Body of pancreas (tissue), 4 donors: ENCODE measurements at places on chromosomes 5 and 9. TPM values are rescaled to one million over a fixed set of nuclear protein-coding genes. Genes with fewer than 3 reads are reported as not detected.

DNA sequence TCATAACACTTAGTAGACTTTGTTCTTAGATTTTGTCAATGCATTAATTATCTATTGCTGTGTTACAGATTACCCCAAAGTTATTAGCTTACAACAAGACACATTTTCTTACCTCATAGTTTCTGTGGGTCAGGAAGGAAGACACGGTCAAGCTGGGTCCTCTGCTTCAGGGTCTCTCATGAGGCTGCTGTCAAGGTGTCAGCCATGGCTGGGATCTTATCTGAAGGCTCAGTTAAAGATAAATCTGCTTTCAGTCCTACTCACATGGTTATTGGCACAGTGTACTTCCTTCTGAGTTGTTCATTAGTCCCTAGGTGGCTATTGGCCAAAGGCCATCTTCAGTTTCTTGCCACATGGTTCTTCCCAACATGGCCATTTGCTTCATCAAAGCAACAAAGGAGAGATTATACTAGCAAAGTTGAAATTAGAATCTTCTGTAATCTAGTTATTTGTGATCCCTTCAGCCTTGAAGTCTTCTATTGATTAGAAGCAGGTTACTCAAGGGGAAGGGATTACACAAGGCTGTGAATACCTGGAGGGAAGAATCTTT lies 25.2 kb downstream of the TDRD7 start:
- DNase-seq = no peak

DNA sequence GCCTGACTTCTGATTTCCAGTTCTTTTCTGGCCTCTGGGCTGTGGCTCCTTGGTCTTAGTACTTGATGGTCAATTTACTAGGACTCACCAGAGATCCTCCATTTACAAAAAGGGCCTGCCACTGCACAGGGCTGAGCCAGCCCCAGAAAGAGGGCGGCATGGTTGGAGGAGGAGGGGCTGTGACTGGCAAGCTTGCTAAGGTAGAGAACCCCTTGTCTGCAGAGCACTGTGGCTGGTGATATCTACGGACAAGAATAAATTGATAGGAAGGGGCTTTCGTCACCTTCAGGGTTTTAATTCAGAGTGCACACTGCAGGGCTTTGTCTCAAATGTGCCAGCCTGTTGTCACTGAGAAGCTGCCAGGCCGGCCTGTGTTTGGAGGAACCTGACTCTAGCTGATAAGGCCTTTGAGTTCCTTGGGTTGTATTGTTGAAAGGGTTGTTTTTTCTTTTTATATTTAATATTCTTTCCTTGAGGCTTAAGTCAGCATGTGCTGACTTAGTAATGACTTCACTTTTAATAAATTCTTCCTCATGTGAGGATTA lies 15.1 kb downstream of the SLC22A5 start:
- no peak for DNase-seq

DNA sequence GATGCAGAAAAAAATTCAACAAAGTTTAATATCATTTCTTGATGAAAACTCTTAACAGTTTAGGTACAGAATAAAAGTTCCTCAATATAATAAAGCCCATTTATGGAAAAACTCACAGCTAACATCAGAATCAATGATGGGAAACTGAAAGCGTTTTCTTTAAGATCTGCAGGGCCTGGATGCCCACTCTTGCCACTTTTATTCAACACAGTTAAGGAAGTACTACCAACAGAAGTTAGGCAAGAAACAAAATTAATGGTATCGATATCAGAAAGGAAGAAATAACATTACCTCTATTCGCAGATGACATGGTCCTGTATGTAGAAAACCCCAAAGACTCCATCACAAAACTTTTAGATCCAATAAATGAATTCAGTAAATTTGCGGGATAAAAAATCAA lies 542.4 kb upstream of the RGMB start:
- DNase-seq = no peak

DNA sequence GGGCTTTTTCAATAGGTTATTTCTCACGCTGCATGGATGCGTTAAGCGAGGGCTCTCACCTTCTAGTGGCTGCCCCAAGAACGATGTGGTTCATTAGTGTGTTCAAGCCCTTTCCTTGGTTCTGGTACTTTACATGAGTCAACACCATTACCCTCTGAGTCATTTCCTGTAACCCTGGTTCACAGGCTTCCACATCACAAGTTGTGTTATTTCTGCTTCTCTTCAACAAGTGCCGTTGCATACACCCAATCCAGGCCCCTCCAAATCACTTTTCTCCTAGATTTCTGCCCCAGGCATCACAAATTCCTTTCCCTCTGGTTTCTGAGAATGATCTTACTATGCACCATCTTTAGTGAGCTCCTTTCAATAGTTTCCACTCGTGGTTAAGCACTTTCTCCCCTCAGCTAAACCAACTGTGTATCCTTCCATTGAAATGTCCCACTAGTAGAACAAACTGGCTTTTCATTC lies 69.5 kb upstream of the RAD23B start:
- no peak for DNase-seq

- no peak for DNase-seq
These were observed 3.5 kb upstream of the EXOSC3 start for GRCh38 chr9:37788332-37788731.

DNA sequence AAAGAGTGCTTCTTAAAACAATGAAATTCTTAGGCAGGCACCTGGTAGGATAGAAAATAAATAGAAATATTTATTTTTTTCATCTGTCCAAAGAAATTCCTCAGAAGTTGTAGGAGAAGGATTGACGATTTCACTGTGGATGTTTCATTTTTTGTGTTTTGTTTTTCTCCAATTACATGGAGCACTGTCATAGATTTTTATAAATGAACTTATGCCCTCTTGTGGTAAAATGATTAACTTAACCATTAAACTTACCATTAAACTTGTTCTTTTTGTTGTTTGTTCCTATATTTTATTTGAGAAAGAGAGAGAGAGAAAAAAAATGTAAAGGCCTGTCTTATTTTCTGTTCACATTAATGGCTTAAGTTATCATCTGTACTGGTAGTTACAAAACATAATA lies 339.2 kb downstream of the PRR16 start:
- no peak for DNase-seq

DNA sequence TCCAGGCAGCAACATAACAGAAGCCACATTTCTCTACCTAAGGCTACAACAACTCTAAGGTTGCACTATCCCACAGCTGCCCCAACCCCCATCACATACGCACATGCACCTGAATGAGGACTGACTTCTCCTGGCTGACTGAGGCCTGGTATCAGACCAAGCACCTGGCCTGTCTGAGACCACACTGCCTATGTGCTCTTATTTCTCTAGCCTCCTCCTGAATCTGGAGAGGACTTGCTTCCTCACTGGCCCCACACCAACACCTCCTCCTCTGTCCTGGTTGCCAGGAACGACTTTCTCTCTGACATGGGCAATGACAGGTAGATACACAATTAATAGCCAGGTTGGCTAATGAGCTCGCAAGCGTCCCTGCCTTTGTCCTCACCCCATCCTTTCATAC lies 14.9 kb upstream of the VDAC1 start:
- no peak for DNase-seq

- DNase-seq = no peak
These were observed 43.0 kb upstream of the KCNV2 start for GRCh38 chr9:2674141-2674824.

DNA sequence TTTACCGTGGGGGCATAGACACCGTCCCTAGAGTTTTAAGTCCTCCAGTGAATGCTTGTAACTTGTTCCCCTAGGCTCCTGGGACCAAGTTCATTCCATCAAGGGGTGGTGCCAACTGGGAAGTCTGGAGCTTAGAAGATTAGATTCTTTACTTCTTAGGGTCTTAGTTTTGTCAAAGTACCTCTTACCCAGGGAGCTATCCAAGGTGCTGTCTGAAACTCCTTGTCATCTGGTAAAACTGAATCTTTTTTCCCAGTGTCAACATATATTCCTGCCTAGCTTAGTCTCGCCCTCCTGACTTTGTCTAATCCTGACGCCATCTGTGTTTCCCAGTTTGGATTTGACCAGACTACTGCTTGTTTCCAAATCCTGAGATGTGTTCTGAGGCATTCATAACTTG lies 41.6 kb downstream of the MAMDC2 start:
- DNase-seq = no peak

- no peak for DNase-seq
These were observed 156.7 kb downstream of the ADAMTS12 start for GRCh38 chr5:33735072-33735471.

DNA sequence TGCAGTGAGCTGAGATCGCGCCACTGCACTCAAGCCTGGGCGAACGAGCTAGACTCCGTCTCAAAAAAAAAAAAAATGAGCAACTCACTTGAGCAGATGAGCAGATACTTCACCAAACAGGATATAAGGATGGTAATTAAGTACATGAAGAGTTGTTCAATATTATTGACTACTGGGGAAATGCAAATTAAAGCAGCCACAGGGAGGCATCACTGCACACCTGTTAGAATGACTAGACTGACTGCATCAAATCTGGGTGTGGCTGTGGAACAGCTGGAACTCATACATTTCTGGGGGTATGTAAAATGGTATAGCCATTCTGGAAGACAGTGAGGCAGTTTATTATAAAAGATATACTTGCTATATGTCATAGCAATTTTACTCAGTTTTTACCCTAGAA lies 93.0 kb downstream of the WNK2 start:
- no peak for DNase-seq

- no peak for DNase-seq
These were observed 103.2 kb downstream of the ENTREP1 start for GRCh38 chr9:69428017-69428785.

GRCh38 chr9:132791699-132792240 lies 86.3 kb downstream of the AK8 start:
- no peak for DNase-seq

DNA sequence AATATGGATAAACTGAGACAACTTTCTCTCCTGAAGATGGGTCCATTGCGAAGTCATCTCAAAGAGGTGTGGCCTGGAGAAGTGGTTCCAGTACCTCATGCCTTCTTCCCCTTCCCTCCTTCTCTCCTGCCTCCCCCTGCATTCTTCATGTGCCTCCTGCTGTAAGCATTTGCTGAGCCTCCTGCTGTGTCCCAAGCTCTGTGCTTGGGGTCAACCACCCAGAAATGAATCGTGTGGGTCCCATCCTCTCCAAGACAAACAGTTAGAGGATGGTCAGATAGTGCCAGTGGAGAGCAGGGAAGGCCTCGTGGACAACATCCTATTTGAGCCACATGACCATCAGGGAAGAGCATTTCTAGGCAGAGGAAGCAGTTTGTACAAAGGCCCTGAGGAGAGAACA lies 53.5 kb downstream of the KCNIP1 start:
- no peak for DNase-seq

GRCh38 chr9:116360016-116360415 lies 206.4 kb downstream of the PAPPA start:
- DNase-seq = no peak

DNA sequence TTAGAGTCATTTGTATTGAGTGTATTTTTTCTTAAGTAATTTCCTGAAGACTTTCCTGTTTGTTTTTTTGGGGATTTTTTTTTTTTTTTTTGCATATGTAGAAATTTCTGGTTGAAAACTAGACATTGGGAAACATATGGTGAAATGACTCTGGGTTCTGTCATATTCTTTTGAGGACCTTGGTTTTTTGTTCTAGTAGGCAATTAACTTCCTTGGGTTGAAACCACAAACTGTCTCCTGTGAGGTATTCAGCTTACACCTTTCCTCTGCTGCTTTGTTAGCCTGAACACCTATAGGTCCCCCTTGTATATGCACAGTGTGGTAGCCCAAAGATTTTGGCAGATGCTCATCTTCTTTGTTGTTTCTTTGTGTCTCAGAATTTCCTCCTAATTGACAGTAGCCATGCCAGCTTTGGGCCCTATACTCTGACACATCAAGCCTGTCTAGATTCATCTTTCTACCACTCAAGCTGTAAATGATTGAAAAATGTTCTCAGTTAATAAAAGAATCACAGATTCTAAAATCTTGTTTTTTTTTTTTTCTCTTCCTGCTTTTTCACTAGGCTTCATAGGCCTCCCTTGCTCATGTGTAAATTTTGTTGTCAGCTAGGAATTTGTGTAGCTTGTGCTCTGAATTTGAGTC lies 140.6 kb downstream of the COMMD10 start:
- DNase-seq = no peak

GRCh38 chr5:76831110-76831452 lies 12.3 kb downstream of the F2RL1 start:
- DNase-seq = peak; percentile 20

DNA sequence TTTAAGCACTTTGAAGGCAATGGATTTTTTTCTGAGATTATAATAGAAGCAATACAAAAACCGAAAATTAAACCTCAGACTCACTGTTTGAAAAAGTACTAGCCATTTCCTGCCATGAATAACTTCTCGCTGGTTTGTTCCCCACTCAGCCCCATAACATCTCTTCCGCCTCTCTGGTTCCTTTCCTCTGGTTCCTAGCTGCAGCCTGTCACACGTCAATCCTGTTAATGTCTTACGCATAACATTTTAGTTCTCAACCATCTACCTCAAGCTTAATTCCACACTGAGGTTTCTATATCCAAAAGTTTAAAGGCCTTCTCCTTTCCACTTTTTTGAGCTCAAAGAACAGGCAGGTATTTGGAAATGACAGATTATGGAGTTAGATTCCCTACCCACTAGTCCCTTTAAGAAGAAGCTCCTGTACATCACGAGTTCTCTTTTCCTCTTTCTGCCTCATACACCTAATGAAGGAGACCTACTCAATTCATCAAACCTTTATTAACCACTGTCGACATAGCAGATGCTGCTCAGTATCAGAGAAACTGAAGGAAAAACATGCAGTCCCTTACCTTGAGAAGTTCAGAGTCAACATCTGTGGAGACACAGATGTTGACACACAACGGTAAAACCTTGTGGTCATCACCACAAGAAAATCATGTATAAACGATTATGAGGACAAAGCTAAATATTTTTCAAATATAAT lies 243.0 kb upstream of the PTGER4 start:
- peak; percentile 15 for DNase-seq

DNA sequence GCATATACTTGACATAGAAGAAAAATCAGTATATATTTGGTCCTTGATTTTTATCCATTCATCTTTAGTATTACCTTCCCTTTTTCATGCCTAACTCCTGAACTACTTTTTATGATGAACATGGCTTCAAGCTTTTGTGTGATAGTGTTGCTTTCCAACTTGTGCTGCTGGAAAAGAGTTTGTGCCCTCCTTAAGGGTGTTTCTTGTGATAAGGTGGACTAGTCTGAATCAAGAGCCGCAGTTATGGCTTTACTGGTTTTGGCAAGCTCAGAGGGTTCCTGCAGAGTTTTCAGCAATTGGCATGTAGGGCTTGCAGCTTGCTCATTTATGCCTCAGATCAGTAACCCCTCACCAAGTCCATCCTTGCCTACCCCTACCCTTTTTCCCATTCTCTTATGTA lies 20.5 kb downstream of the POLR3G start:
- DNase-seq = no peak

GRCh38 chr5:126192226-126192625 lies 231.0 kb upstream of the GRAMD2B start:
- no peak for DNase-seq

- no peak for DNase-seq
These were observed 63.3 kb downstream of the DCP2 start for GRCh38 chr5:113039934-113040285.

DNA sequence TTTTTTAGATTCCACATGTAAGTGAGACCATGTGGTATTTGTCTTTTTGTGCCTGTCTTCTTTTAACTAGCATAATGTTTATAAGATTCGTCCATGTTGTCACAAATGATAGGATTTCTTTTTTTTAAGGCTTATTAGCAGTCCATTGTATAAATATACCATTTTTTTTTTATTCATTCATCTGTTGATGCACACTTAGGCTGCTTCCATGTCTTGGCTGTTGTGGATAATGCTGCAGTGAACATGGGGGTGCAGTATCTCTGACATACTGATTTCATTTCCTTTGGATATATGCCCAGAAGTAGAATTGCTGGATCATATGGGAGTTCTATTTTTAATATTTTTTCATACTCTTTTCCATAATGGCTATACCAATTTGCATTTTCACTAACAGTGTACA lies 48.7 kb downstream of the KIAA1958 start:
- DNase-seq = no peak

Gene MEF2C
- total RNA-seq = 7.0 TPM

Gene DOCK2
- total RNA-seq = 7.6 TPM

Gene TLR4
- 5.2 TPM for total RNA-seq
